AG09309 (cell line): ENCODE measurements at places on chromosomes 2 and 18.

DNA sequence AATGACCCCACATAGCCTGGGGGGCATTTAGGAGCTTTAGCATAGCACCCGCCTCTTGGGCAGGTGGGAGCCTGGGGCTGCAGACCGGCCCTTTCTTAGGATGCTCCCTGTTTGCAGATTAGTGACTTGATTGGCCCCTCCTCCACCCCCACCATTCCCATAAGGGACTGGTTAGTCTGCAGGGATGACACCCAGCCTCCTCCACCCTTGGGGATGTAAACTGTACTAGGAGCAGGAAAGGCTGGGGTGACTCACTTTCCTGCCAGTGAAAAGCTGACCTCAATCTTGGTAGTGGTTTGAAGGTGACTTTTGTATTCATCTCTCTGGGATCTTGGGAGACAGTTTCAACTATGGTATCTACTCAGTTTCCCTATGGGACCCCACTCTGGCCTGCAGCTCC, 24.2 kb downstream of the CTIF start:
- peak; percentile 59 for DNase-seq

DNA sequence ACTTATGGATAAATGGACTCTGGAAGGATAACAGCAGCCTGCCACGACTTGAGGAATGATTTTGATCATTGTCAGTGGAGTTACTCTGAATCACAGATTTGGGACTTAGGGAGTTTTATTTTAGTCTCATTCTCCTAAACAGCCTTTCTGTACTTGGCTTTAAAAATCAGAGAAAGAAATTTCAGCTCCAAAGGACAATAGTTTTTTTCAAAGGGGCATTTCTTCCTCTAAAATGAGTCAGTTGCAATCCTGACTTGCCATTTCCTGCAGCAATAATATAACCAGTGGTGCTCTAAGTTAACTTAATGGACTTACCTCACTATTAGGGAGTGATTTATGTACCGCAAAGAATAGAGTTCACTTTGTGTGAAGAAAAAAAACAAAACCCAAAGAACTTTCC, 35.1 kb upstream of the MTX2 start:
- no peak for DNase-seq

DNA sequence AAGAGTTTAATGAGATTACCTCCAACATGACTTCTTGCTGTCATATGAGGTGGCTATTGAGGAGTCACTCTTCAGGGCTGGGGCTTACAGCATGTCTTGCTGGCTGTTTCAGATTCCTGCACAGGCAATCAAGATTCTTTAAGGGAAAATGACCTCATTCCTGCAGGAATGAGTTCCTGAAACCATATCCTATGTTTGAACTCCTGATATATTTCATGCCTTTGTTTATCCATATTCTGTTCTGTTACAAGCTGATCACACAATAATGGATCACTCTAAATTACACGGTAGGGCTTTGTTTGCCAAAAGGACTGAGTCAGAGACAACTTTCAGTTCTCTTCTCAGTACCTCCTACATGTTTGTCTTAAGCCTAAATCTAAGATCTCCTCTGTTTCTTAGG, 879.8 kb upstream of the PIK3C3 start:
- DNase-seq, result no peak

GRCh38 chr2:227186751-227187150, 22.3 kb downstream of the COL4A3 start:
- DNase-seq, result no peak

- DNase-seq, result no peak
These were observed 26.2 kb downstream of the OLA1 start for GRCh38 chr2:174222154-174222553.

DNA sequence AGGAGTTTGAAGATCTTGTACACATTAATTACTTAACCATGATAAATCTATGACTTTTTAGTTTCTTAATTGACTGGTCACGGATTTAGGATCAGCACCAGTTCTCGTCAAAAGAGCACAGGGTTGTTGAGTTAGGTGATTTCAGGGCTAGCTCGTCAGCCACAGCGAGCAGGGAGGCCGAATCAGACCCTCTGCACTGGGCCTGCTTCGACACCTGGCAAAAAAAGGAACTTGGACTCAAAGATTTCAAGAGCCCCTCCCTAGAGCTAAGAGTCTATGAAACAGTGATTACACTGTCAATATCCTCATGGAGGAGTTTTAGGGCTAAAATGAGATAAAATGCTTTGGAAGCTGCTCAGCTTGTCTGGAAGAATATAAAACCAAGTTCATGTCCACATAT, 4.6 kb upstream of the SERTAD2 start:
- DNase-seq, result no peak
